ENCODE measurements at places on chromosomes 7 and 10.

GRCh38 chr10:34399013-34399412 is 416.1 kb downstream of the PARD3 start:
- DNase-seq = no peak

DNA sequence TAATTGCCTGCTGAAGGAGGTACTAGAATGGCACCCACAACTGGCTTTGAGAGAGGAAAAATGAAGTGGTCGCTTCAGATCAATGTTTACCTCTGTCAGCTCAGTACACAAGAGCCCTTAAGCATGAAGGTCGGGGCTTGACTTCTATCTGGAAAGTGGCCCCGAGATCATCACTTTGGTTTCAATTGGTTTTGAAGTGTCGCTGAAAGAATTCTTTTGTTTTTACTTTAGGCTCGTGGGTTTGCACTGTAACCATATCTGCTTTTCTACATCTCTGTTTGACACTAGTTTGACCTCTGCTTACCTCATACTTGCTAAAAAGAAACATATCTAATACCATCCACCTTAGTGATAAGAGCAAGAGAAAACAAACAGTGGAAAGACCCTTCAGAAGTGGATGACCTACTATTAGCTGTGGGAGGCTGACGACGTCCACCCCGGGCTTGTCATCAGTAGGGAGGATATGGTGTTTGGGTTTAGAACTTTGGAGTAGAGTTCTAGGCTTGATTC is 361.8 kb downstream of the GATA3 start:
- DNase-seq = no peak

DNA sequence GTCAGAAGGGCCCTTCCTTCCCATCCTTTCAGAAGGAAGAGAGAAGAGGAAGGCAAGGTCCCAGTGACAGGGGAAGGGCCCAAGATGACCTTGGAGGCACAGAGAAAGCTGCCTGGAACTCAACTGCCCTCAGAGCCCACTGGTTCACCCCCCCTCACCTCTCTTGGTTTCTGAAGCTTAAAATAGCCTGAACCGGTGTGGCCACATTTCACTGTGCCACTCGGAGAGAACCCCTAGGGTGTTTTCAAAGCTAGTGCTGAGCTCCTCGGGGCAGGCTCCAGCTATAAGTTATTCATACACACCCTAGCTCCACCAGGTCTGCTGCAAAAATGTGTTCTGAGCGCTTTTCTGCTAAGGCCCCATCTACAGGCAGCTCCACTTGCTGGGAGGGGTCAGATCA is 60.9 kb upstream of the ADRB1 start:
- no peak for DNase-seq

DNA sequence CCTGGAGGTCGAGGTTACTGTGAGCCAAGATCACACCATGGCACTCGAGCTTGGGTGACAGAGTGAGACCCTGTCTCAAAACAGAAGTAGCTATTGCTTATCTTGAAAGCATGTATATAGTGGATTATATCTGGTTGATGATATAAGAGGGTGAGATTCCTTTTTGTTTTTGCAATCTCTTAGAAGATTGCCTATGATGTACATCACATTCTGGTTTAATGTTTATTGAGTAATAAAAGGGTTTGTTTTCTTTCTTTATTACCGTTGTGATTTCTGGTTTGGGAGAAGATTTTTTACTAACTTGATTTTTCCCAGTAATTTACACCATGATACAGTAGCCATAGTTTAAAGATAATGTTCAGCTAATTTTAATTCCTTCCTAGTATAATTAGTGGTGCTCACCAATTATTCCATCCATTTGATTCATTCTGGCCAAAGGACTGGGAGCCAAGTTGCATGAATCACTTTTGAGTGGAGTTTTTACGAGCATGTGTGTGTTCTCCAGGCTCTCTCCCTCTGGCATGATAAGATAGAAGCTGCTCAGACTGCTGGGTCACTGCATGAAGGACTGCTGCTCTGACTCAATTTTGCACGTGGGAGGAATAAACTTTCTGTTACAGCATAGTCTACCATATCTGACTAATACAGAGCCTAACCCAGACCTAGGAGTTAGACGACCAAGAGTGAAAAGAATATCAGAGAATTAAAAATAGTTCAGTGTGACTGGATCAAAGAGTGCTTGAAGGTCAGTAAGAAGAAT is 13.5 kb upstream of the TSPAN13 start:
- DNase-seq = peak; percentile 98

- DNase-seq = no peak
Observed at GRCh38 chr10:124498056-124498455, 36.4 kb downstream of the LHPP start.

DNA sequence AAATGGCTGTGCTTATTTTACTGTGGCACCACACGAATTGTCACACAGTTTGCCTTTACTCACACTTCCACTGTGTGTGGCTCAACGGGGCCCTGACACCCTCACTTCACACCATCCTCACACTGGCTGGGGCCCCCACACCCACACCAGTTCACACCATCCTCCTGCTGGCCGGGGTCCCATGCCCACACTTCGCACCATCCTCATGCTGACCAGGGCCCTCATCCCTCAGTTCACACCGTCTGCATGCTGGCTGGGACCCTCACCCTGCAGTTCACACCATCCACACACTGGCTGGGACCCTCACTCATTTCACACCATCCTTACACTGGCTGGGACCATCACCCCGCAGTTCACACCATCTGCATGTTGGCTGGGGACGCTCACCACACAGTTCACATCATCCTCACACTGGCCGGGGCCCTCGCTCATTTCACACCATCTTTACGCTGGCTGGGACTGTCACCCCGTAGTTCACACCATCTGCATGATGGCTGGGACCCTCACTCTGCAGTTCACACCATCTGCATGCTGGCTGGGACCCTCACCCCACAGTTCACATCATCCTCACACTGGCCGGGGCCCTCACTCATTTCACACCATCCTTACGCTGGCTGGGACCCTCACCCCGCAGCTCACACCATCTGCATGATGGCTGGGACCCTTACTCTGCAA is 36.0 kb downstream of the BRI3 start:
- no peak for DNase-seq

DNA sequence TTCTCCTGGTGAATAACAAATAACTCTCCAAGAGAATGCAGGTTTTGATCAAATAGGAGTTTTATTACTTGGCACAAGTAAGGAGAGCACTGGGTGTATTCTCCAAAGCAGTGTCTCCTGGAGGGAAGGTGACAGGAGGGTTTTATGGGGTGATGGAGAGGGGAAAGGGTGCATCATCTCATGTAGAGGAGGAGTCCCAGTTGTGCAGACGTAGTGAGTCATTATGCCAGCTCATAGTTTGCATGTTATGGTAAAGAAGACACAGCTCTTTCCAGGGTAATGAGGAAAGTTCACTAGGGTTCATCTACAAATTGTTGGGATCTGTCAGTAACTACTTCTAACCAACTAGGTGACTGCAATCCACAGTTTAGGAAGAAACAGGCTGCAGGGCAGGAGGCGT is 347.9 kb upstream of the MEOX2 start:
- DNase-seq = peak; percentile 76

GRCh38 chr10:101234333-101234732 is 5.1 kb upstream of the LBX1 start:
- no peak for DNase-seq

GRCh38 chr7:125661677-125662076 is 732.1 kb upstream of the POT1 start:
- DNase-seq = no peak

GRCh38 chr7:20280475-20281351 is 50.0 kb upstream of the ITGB8 start:
- DNase-seq = peak; percentile 79

GRCh38 chr7:105352901-105353668 is 35.6 kb downstream of the SRPK2 start:
- no peak for DNase-seq

DNA sequence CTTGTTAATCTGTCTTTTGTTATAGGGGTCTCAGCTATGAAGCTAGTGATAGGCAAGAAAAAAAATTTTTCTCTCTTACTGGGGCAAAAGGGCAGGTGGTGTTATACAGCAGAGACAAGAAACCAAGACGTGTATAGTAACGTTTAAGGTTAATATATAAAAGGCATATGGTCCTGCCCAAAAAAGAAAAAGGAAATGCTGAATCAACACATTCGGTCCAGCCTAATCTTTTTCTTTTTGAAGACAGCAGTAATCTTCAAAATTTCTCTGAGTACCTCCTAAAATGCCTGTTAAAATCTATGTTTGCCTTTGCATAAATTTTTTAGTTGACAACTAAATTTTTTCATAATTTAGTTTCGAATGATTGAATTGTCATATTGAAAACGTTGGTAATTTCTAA is 54.5 kb downstream of the P4HA1 start:
- DNase-seq = no peak

GRCh38 chr10:117610321-117610720 is 67.8 kb downstream of the EMX2 start:
- no peak for DNase-seq

DNA sequence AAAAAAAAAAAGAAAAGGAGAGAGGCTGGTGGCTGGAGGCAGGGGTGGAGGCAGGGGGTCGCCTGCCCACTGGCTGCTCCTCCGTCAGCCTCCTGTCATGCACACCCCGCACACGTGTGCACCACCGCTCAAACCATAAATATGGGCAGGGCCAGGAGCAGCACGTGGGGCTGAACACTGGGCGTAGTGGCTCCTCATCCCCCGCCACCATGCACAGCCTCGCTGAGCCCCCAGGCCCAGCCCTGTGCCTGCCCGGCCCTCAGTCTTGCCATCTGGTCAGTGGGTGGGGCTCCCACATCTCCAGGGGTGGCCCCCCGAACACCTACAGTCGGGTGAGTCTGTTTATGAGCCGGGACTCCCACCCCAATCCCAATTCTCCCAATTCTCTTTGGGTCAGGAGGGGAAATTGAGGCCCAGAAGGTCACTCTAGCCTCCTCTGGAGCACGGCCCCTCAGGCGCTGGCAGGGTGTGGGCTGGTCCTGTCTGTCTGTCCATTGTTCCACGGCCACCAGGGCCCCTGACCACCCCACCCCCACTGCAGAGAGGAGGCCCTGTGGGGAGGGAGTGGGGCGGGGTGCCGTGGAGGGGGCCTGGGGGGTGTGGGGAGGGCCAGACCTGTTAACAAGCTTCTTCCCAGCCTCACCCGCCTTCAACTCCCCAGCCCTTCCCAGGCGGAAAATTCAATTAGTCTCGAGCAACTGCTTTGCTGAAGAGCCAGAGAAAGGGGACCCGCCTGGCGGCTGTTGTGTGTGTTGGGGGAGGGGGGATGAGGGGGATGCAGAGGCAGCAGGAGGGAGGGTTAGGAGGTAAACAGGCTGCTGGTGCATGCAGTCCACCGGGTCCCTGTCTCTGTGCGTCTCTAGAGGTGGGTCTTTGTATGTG is 19.5 kb upstream of the GRIFIN start:
- no peak for DNase-seq

GRCh38 chr10:103470761-103471653 is 8.0 kb downstream of the CALHM3 start:
- peak; percentile 41 for DNase-seq

DNA sequence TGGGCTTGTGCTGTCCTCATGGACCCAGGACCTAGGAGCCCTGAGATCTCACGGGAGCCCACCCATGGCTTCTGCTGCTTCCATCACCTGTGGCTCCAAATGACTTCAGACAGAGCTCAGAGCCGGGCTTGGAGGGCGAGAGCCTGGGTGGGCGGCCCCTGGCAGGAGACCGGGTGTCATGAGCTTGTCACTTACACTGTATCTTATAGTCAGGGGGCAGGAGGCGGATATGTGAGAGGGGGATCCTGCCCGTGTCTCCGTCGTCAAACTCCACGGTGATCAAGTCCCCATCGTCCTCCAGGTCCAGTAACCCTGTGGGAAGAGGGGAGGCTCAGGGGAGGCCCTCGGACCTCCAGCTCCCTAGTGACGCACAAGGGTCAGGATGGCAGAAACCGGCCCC is 33.0 kb downstream of the SLC29A4 start:
- DNase-seq = no peak

GRCh38 chr10:86968994-86969355 is 693 bp downstream of the ADIRF start:
- no peak for DNase-seq

DNA sequence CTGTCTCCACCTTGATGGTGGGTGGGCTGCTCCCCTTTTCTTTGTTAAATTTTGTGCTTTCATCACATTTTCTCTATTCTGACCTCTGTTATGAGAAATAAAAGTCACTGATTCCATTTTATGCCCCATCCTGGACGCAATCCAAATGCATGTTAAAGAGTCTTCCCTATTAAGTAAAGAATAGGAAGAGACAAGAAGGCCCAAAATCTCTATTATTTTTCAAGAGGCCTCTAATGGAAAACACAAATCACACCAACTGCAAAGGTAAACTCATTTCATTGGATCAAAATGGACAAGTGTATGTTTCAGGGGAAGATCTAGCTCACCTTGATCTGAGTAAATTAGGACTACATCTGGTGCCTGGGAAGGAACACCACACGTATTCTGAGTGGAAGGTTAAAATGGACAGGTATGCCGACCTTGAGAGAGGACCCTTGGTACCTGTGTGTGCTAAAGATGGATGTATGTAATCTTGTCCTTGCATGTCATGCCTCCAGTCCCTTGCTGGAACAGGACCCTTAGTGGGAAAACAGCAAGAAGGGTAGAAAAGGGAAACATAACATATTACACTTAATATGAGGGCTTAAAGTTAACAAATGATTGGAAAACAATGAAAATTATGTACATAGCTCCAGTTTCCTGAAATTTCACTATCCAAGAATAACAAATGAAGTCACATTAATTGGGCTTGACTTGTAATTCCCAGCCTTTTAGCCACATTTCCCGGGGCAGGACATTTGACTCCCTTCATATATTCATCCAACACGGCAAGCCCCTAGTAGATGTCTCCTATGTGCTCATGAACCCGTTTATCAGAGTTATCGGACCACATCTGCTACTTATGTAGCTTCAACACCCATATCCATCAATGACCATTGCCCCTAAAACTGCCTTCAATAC is 7.6 kb downstream of the IFIT2 start:
- no peak for DNase-seq

DNA sequence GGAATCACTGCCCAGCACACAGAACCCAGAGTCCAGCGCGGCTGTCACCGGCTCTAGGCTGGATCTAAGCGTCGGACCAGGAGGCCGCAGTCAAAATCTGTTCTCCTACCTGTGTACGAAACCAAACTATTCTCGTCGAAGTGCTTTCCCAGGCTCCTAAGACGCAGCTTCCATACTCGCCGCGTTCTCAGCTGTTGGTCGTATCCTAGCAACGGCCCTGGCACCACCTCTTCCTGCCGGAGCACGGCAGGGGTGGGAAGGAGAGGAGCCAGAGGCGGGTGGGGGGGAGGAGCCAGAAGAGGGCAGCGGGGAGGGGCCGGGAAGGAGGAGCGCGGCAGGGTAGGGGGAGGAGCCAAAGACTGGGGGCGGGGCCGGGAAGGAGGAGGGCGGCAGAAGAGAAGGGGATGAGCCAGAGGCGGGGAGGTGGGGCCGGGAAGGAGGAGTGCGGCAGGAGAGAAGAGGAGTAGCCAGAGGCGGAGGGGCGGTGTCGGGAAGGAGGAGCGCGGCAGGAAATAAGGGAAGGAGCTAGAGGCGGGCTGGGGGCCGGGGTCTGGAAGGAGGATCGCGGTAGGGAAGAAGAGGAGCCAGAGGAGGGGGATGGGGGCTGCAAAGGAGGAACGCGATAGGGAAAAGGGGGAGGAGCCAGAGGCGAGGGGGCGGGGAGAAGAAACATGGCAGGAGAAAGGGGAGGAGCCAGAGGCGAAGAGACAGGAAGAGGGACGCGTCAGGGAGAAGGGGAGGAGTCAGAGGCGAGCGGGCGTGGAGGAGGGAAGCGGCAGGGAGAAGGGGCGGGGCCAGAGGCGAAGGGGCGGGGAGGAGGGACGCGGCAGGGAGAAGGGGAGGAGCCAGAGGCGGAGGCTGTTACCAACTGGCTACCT is at the start of gene IQUB:
IQUB (minus strand) TSS at position 213 of the 878 bp plus-strand sequence. CDS start 22,255 bp downstream, outside the sequence.
- DNase-seq = peak; percentile 97
